ENCODE measurements at places on chromosomes 3 and 15.

GRCh38 chr3:69558912-69559311 is 173.0 kb upstream of the FRMD4B start:
- DNase-seq, result peak; percentile 13

DNA sequence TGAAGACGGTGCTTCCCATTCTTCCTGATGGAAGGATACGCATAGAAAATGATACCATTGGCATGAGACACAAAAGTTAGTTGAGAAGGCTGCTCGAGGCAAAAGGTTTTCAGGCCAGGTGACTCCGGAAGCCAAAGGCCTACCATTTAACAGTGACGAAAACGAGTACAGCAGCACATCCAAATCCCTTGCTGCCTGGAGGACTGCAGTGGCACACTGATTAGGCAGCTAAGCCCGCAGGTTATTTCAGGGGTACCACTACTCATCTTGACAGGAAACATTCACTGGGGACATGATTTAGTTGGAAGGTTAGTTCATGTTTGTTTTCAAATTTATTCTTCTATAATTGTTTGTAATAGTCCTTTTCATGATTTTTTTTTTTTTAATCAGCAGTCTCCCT is 59.9 kb upstream of the BCHE start:
- DNase-seq, result no peak

DNA sequence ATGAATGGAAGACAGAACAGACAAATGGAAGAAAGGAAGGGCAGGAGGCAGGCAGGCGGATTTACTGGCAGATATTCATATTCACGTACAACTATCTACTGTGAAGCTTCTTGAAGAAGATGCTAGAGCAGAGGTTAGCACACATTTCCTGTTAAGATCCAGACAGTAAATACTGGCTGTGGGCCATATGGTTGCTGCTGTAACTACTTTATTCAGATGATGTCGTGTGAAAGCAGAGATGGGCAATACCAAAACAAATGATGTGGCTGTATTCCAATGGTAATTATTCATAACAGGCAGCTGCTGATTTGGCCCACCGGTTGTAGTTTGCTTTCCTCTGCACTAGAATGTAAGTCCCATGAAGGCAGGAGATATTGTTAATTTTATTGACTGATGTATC is 115.7 kb upstream of the PRTG start:
- DNase-seq, result peak; percentile 18

DNA sequence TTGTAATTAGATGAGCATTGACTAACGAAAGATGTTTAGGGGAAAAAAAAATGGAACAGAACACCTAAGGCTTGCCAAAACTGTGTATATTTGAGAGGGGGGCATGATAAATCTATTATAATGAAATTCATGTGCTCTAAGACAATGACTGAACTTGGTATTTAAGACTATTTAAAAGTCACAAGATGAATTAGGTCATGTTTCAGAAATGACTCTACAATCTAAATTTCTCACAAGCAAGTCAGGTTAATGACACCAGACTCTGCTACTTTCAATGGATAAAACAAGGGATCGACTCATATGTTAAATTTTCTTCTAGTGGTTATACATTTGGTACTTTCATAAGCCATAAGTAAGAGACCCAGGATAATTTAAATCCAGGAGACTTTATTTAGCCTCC is 78.4 kb downstream of the DUT start:
- no peak for DNase-seq

GRCh38 chr3:50550079-50550736 is 17.3 kb downstream of the C3orf18 start:
- peak; percentile 55 for DNase-seq

Data from GM23248 (cell line).